Iris pigment epithelial cell (primary cell): ENCODE measurements at places on chromosomes 1 and 21.

GRCh38 chr21:40117236-40117635 lies 250.0 kb downstream of the PCP4 start:
- DNase-seq, result no peak

- DNase-seq, result no peak
Observed at GRCh38 chr1:32969566-32969965, 5.0 kb upstream of the RNF19B start.

GRCh38 chr1:192167011-192167410 lies 8.7 kb downstream of the RGS18 start:
- no peak for DNase-seq

- DNase-seq, result peak; percentile 90
Observed at GRCh38 chr21:26405735-26406361, 167.2 kb downstream of the CYYR1 start.

- DNase-seq, result no peak
Observed at GRCh38 chr1:43945674-43946235, 995 bp upstream of the IPO13 start.

DNA sequence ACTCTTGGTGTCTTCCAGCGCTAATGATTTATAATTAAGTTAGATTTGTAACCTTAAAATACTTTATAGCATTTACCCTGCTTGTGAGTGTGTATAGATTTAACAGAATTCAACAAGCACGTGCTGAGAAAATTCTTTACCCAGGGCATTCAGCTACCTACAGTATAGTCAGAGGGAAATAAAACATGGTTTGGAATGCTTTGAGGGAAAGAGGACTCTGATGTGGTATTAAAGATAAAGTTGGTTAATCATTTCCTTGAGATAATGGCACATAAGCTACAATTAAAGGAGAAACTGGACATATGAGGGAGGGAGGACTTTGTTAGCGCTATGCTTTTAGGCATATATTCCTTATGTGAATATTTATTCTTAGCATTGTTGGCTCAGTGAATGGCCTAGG lies 26.4 kb upstream of the IL12RB2 start:
- DNase-seq, result no peak

DNA sequence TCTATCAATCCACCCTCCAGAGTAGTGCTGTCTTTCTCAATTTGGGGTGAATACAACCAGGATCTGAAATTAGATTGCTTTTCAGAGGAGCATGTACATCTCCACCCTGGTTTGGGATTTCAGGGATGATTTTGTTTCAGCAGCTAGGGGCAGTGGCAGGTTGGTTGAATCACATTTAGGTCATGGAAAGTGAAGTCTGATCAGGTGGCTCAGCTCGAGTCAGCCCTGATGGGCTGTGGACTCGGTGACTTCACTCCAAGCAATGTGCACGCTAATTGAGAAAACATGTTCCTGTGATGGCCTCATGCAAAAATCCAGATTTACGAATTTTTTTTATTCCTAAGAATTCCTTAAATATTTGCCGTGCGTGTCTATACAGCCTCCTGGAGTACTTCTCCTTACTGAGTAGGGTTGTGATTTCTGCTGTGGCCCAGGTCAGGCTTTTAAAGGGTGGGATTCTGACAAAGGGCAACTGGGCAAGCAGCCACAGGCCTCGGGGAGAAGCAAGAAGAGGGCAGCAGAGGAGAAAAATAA lies 7.5 kb downstream of the NGF start:
- peak; percentile 97 for DNase-seq

DNA sequence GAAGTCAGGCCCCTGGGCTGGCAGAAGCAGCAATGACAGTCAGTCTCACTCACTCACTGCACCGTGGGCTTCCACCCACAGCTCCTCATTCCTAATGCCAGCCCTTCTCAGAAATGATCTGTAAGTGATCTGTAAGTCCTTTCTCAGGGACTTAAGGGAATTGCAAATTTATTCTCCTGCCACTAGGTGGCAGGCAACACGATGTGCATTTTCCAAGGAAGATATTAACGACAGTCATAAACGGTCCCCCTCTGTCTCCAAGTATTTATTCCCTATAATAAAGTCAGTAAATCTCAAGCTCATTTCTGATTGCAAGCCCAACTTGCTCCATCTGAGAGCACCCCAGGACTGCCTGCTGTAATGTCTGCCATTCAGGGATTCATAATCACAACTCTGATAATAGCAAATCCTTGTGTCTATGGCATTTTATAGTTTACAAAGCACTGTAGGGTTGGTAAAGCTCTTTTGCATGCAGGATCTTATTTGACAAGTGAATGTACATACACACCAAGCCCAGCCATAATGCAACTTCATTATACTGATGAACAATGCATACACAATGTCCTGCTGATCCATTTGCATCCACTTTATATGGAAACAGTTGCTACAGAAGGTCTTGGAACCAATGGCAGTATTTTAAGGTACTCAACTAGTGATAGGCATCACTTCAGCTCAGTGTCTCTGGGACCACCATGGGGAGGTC lies 380.5 kb upstream of the CAMK1G start:
- peak; percentile 62 for DNase-seq

DNA sequence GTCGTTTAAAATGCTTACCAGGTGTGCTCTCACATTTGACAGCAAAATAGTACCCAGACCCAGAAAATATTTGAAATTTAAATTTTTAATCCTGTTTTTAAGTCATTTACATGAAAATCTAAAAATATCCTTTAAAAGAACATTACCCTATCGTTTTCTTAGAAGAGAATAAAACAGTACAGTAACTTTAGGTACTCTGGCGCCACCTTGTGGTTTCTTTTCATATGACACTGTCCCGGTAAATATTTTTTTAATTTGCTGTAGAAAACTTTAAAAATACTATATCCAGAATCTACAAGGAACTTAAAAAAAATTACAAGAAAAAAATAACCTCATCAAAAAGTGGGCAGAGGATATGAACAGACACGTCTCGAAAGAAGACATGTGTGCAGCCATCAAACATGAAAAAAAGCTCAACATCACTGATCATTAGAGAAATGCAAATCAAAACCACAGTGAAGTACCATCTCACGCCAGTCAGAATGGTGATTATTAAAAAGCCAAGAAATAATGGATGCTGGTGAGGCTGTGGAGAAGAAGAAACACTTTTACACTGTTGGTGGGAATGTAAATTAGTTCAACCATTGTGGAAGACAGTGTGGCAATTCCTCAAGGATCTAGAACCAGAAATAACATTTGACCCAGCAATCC lies 129.2 kb downstream of the RGS21 start:
- peak; percentile 44 for DNase-seq

DNA sequence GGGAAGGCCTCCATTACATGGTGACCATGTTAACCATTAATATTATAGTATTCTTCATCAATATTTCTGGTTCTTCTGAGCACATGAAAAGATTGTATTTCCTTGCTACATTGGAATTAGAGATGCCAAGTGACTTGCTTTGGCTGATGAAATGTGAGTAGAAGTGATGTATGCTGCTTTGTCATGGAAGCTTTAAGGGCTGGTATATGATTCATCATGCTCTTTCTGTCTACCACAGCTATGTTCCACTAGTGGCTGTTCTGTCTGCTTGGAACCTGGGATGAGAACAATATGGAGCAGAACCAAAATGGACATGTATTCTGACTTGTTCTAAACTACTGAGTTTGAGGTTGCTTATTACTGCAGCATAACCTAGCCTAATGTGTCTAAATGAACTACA lies 163.3 kb downstream of the TM2D1 start:
- DNase-seq, result peak; percentile 54

- no peak for DNase-seq
Observed at GRCh38 chr1:242554577-242554976, 30.1 kb upstream of the PLD5 start.

DNA sequence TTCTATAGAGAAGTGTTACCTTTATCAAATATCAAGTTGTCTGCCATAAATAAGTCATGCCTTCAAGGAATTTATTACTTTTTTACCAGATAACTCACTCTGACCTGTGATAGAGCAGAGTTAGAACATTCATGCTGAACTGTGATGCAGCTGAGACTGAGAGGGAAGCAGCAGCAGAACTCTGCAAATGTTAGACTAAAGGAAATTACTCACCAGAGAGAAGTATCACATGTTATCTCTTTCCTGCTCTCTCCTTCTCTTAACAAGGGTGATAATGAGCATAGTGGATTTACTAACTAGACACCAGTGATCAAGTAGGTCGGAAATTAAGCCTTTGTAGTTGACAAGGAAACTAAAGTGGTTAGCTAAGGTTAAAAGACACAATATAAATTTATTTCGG lies 181.6 kb downstream of the RASAL2 start:
- peak; percentile 49 for DNase-seq

DNA sequence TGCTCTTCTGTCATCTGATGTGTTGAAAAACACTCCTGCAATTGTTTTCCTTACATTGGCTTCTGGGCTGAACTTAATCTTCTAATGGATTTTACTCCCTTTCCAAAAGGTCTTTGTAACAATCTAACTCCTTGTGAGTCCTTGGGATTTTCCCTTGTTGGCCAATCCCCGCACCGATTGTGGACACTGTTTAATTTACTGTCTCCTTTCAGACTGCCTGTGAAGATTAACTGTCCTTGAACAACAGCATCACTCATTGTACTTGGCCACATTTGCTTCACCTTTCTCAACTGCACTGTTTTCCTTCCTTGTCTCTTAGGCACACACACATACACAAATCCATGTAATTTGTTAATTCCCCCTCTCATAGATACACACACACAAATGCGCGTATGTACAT lies 120.4 kb downstream of the SPATA46 start:
- peak; percentile 31 for DNase-seq

GRCh38 chr1:231059566-231060193 lies 19.6 kb upstream of the FAM89A start:
- no peak for DNase-seq

GRCh38 chr21:46264690-46265144 lies 20.7 kb downstream of the MCM3AP start:
- DNase-seq, result no peak

DNA sequence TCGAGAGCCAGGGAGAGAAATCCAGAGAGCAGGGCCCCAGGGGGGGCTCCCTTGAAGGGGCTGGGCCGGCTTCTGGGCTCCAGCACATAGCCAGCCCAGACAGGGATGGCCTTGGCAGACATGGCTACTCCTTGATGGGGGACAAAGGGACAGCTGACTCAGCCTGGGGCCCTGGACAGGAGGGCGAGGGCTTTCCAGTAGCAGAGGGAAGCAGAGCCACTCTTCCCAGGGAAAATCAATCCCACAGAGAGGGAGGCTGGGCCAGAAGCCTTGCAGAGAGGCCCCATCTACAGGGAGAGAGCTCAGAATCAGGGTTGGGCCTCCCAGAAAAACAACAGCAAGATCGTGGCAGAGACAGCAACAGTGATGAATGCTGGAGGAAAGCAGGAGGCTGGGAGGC lies 15.6 kb downstream of the IGFN1 start:
- DNase-seq, result no peak

DNA sequence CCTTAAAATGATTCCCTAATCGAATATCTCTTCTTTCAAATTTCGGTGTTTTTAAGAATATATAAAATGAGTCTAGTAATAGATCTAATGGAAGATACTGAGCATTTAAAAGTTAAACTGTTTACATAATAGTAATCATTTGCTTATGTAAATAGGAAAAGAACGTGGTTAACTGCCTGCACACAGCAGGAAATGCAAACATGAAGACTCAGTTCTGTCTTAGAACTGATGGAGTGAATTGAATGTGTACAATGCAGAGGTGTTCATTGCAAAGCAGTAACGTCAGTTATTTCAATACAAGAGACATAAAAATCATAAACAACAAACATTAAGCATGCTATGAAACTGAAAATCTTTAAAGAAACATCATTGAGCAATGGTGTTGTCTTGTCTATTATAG lies 359.4 kb upstream of the ADAMTS5 start:
- no peak for DNase-seq

DNA sequence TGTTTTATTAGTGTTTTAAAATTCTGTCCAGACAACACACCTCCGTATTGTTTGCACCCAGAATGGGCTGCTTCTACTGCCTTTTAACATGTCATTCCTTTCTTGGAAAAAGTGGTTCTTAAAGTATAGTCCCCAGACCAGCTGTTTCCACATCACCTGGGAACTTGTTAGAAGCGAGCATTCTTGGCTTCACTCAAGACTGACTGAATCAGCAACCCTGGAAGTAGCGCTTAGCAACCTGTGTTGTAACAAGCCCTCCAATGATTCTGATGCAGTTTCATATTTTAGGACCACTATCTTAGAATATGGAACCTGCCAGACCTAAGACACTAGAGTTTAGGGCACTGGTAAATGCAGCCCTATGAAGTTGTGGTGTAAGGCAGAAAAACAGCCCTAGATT lies 6.0 kb upstream of the PPIE start:
- peak; percentile 44 for DNase-seq

- DNase-seq, result no peak
Observed at GRCh38 chr1:234579967-234580366, 30.0 kb downstream of the IRF2BP2 start.

GRCh38 chr1:47252795-47253194 lies 20.8 kb upstream of the TAL1 start:
- DNase-seq, result no peak

DNA sequence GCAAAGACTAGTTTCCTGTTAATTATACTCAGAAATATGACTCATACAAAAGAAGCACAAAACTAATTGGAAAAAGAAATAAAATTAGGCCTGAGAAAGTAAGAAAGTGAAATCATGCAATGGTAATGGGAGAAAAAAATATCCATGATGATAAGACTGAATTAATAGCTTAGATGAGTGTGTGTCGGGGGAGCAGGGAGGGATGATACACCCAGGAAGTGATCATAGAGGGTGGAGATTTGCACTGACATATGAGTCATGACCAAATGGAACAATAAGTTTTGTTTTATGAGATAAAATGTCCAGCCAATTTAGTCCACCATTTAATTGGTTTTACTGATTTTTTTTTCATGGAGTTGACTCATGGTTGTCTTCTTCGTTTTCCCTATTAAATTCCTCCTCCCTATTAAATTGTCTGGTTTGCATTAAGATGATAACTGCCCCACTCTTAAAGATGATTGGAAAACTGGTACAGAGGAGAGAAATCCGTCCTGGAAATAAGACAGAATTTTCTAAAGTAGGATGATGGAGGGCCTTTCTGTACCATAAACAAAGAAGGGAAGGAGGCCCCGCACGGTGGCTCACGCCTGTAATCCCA lies 111.7 kb upstream of the KCNJ6 start:
- peak; percentile 33 for DNase-seq

- DNase-seq, result no peak
Observed at GRCh38 chr1:146019231-146020057, 2.1 kb downstream of the HJV start.

DNA sequence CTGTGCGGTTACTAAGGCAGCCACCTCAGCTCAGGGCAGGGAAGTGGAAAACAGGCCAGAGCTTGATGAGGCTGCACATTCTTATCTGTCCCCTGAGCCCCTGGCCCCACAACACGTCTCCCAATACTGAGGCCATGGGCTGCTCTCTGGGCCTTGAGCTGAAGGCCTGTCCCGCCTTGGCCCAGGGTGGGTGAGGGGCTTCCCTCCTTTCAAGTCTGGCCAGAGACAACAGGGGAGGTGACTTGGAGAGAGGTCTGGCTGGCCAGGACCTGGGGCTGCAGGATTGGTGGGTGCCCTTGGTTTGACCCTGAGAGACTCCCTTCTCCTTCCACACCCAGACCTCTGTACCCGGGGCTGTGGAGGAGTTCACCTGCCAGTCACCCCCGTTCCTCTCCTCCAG lies 563.8 kb downstream of the PTPRU start:
- no peak for DNase-seq

GRCh38 chr1:155120253-155120652 lies 7.4 kb upstream of the EFNA1 start:
- DNase-seq, result no peak
